ENCODE measurements at places on chromosomes 3 and 15. TPM values are rescaled to one million over a fixed set of nuclear protein-coding genes. Genes with fewer than 3 reads are reported as not detected.

- H3K4me3 ChIP-seq, result no peak overlapping the region
- H3K27ac ChIP-seq, result no peak overlapping the region
- no peak for DNase-seq
- H3K4me1 ChIP-seq, result no peaks in the 10 kb centered on the region
- H3K36me3 ChIP-seq, result no peaks in the 10 kb centered on the region
Measured at GRCh38 chr15:50411870-50412269, 12.3 kb upstream of the USP8 start.

DNA sequence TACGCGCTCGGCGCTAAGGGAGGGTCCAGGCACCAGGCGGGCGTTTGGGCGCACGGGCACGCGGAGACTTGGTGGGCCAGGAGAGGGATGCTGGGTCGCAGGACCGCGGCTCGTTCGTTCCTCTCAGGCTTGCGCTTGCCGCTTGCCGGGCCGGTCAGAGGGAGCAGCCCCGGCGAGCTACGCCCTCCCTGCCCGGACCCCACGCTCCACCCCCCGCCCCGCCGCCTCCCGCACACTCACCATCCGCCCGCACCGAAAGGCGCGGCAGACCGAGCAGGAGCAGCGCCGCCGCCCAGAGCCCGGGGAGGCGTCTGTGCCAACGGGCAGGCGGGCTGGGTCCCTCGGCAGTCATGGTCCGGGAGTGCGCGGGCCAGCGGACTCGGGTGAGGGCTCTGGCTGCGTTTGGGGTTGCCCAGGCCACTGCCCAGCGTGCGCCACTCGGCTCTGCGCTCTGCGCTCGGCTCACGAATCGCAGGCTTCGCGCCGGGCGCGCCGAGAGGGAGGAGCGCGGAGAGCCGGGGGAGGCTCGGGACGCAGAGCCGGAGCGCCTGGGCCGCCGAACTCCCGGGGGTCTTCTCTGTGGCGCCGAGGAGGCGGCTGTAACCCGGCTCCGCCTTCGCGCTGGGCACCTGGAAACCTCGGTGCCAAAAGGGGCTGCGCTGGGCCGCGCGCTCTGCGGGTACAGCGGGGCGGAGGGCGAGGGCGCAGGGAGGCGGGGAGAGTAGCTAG lies at the start of gene SUSD5:
Gene SUSD5, minus strand, starts transcription at position 365 of the 729 bp plus-strand sequence. Its CDS starts 13 bp downstream, at position 352.
- DNase-seq, result no peak
- H3K27me3 ChIP-seq, result peaks cover 65% of the 10 kb centered on the region
- no peaks in the 10 kb centered on the region for H3K36me3 ChIP-seq
- H3K4me1 ChIP-seq, result peaks cover 9% of the 10 kb centered on the region
- H3K4me3 ChIP-seq, result no peak within 1 kb of the TSS
- H3K27ac ChIP-seq, result no peak within 1 kb of the TSS

DNA sequence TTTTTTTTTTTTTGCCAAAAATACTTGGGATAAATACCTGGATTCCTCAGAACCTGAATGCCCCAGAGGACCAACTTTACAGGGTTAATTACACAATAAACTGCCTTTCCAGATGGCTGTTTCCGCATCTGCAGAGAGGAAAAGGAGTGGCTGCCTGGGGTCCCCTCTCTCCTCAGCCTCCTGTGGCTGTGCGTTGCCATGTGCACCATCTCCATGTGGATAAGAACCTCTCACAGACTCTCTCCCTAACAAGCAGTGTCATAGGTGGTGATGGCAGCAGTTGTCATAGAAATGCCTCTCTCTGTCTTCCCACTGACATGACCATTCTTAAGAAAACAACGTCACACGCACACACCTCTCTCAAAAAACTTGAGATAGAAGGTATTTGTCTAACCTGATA lies 179.4 kb downstream of the RPLP1 start:
- H3K27ac ChIP-seq, result no peak overlapping the region
- no peak for DNase-seq
- no peaks in the 10 kb centered on the region for H3K36me3 ChIP-seq

DNA sequence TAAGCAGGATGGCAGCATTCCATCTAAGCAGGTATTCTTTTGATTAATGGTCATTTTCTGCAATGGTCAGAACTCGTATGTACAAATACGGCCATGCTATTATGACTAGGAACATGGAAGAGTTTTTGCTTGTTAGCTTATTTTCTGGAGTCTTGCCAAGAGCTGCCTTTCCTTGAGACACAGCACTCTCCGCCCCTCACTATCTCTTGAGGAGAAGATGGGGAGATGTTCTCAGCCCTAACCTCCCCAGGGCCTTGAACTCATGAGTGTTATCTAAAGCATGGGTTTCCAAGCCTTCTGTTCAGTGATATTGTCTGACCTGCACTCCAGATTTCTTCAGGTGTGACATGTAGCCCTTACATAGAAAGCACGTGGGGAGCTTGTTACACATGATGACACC lies 65.9 kb upstream of the ACTC1 start:
- no peak overlapping the region for H3K27ac ChIP-seq
- DNase-seq, result no peak
- peaks cover 45% of the 10 kb centered on the region for H3K36me3 ChIP-seq
- no peaks in the 10 kb centered on the region for H3K4me1 ChIP-seq

DNA sequence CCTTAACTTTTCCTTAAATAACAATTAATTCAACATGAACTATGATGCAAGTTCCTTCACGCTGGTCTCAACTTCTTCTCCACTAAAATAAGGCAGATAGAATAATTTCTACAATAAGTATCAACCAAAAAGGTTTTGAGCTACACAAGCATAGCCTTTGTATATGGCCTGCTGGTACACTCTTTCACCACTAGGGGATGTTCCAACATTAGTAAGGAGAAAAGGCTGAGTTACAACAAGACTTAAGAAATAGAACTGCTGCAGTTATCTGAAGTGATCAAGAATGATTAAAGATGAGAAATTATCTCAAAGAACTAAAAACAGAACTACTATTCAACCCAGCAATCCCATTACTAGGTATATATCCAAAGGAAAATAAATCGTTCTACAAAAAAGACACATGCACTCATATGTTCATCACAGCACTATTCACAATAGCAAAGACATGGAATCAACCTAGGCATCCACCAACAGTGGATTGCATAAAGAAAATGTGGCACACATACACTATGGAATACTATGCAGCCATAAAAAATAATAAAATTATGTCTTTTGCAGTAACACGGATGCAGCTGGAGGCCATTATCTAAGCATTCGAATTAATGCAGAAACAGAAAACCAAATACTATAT lies 14.4 kb downstream of the ATP13A3 start:
- DNase-seq, result no peak
- no peaks in the 10 kb centered on the region for H3K27me3 ChIP-seq
- no peak overlapping the region for H3K27ac ChIP-seq
- H3K4me1 ChIP-seq, result peaks cover 6% of the 10 kb centered on the region
- H3K4me3 ChIP-seq, result no peak overlapping the region
- H3K36me3 ChIP-seq, result peaks cover 2% of the 10 kb centered on the region

Gene ACVR2B
- 7.0 TPM for total RNA-seq

Measured in activated CD4-positive, alpha-beta memory T cell treated with anti-CD3 and anti-CD28 coated beads, Interleukin-2, amount 10 ng/mL, durations not matched to agents 7 days and 5 days (primary cell).